ENCODE measurements at places on chromosomes 7 and 10.

DNA sequence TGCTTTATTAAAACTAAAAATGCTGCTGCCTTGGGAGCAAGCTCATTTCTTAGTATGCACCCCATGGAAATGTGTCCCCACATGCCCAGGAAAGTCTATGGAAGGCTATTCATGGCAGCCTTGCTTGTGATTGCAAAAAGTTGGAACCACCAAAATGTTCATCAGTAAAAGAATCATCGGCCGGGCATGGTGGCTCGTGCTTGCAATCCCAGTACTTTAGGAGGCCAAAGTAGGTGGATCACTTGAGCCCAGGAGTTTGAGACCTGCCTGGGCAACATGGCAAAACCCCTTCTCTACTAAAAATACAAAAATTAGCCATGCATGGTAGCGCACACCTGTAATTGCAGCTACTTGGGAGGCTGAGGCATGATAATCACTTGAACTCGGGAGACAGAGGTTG is 79.8 kb downstream of the ARHGAP22 start:
- DNase-seq, result no peak

DNA sequence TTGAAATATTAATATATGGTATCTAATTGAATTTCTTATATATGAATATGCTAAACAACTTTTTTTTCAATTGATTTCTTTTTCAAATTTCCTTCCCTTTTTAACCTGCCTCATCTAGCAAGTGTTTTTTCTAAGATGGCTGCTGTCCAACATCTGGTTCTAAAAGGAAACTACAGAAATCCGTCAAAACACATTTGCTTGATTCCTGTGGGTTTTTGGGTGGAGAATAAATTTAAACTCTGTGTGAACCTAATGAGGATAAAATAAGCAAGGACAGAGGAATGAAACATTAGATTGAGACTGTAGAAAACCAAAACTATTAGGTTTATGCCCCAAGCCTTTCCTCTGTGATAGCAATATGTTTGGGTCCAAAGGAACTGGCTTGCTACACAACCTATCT is 75.5 kb upstream of the STARD3NL start:
- DNase-seq, result no peak

GRCh38 chr10:119630300-119630699 is 20.9 kb upstream of the BAG3 start:
- DNase-seq, result no peak

- DNase-seq, result no peak
These were observed 36.6 kb upstream of the DUSP5 start for GRCh38 chr10:110461088-110461487.

- no peak for DNase-seq
These were observed 57.8 kb downstream of the COA1 start for GRCh38 chr7:43671521-43671920.

Data from CD4-positive, alpha-beta T cell treated with Interleukin-17A for 1 hour (primary cell).